ENCODE measurements at places on chromosomes 11 and 22.

DNA sequence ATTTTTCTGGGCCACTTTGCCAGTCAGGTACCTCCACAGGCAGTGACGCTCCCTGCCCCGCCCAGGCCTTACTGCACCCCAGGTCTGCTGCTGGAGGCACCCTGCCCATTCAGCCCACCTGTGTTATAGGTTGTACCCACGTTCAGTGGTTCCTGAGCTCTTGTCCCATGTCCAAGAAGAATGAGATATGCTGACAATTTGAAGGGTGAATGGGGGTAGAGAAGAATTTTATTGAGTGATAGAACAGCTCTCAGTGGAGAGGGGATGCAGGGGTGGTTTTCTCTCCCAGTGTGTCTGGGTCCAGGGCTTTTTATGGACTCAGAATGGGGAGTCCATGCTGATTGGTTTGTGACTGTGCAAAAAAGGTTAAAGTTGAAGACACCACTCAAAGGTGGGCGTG, 149.7 kb downstream of the LDLRAD3 start:
- DNase-seq: no peak

- no peak for DNase-seq
Measured at GRCh38 chr11:43812471-43812870, 68.2 kb upstream of the ALKBH3 start.

GRCh38 chr22:33796494-33796893, 123.8 kb downstream of the LARGE1 start:
- DNase-seq: peak; percentile 84

- no peak for DNase-seq
Measured at GRCh38 chr11:68372625-68373024, 60.2 kb downstream of the LRP5 start.

GRCh38 chr11:86091566-86091965, 22.7 kb upstream of the PICALM start:
- no peak for DNase-seq

DNA sequence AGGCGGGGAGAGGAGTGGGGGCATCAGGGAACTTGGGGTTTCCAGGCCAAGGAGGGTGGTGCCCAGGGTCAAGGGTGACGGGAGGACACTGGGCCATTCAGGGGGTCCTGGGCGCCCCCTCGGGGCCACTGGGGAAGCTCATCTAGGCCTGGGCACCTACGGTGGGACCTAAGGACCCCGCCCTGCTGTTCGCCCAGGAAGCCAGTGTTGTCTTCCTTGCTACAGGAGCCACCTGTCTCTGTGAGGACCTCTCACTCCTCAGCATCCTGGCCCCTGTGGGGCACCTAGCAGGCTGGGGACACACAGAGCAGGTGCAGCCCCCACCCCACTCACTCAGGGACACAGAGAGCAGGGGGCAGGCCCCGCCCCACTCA, 191.6 kb downstream of the IGLL1 start:
- DNase-seq: no peak

DNA sequence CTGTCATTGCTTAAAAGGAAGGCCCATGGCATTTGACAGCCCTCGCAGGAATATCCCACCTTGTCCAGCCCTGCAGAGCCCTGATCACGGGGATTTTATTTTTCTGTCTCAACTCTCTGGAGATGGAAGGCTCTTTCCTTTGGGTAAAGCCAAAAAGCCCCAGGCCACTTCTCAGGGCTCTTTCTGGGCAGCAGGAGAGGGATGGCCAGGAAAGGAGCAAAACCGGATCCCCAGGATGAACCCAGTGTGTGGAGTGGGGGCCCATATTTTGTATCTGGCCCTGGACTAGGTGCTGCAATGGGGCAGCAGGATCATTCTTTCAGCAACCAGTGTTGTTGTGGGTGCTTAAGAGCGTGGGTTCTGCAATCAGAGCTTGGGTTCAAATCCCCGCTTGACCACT, 11.0 kb downstream of the CREB3L1 start:
- no peak for DNase-seq

DNA sequence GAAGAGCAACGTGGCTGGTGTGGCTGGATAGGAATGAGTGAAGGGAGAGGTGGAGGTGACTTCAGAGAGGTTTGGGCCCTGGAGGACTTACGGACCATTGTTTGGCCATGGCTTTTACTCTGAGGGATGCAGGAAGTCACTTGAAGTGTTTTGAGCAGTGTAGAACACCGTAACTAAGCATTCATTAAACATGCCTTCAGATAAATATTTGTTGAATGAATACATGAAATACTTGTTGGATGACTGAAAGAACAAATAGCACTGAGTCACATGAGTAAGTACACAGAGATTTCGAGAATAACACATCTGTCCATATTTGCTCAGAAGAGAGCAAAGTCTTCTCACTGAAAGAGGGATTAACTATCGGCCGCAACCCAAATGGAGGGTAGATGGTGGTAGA, 182.7 kb upstream of the SNX19 start:
- DNase-seq: no peak

- no peak for DNase-seq
Measured at GRCh38 chr11:45754741-45755140, 50.2 kb upstream of the SLC35C1 start.

DNA sequence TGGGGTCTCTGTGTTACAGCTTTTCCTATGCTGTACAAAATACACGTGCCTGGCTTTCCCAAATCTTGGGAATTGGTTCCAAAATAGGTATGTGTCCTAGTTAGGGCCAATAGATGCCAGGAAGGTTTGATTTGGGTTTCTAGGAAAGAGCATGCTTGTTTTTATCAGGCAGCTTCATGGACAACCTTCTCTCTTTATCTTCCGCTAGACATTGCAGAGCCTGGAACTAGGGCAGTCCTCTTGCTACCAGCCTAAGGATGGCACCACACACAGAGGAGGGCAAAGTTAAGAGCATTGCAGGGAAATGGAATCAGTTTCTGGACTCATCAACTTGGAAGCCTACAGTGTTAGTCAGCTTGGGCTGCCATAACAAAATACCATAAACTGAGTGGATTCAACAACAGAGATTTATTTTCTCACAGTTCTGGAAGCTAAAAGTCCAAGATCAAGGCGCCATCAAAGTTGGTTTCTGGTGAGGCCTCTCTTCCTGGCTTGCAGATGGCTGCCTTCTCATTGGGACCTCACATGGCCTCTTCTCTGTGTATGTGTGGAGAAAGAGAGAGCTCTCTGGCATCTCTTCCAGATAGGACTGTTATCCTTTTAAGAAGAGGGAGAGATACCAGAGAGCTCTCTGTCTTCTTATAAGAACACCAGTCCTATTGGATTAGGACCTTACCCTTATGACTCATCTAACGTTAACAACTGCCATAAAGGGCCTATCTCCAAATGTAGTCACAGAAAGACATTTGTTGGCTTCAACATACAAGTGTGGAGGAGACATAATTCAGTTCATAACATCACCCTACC, 27.3 kb upstream of the CREB3L1 start:
- DNase-seq: no peak

- no peak for DNase-seq
Measured at GRCh38 chr22:48396785-48397530, 1430.7 kb downstream of the BRD1 start.

DNA sequence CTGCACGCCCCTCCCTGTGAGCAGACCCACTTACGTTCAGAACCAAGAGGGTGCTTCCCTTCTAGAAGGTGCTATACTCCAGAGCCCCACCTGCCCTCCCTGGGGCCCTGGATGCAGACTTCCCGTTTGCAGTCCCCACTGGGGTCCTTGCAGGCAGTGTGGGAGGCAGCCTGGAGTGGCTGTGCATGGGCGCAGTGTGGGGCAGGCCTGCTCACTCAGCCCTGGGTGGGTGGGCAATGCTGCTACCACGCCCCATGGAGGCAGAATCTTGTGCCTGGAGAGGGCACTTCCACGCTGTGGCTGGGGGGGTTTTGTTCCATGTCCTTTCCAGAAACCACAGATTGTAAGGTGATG, 116.2 kb downstream of the KCNQ1OT1 start:
- DNase-seq: no peak

DNA sequence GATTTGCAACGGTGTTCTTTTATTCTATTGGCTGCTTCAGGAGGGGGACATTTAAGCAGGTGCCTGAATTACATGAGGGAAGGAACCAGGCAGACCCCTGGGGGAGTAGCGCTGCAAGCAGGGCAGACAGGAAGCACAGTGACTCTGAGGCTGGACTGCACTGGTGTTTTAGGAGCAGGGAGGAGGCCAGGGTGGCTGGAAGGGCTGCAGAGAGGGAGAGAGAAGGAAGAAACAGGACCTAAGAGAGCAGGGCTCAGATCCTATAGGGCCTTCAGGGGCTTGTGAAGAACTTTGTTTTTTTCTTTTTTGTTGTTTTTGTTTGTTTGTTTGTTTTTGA, 62.5 kb upstream of the SORL1-AS1 start:
- DNase-seq: no peak

DNA sequence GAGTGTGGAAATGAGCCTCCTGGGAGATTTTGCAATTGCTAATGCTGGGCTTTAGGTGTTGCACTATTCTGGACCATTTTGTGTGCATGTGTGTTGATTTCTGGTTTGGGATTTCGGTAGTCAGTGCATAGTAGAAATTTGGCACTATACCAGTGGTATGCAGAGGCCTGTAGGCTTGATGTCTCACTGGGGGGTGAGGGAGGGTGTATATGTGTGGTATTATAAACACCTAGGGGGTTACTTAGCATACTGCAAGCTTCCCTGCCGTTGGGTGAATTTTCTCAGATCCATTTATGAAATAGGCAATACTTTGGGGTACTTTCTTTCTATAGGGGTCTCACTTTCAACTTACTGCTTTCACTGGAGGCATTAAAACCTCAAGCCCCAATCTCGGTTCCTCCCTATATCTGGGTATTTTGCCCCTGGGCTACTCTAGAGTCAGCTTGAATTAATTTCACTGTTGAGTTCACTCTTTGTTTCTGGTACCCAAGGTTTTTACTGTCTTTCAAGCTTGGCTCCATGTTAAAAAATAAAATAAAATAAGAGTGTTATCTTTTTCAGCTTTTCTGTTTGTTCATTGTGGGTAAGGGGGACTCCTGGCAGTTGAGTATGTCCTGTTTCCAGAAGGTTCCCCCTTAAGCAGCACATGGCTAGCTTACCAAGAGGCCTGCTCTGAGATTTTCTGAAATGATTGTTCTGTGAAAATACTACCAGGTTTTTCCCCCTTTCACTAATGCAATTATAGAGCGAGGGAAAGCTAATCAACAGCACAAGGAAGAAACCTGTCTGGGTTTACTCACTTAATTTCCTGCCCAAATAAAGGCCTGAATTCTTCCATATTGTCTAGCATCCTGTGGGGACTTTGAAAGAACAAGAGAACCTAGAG, 45.8 kb downstream of the PPFIBP2 start:
- no peak for DNase-seq

DNA sequence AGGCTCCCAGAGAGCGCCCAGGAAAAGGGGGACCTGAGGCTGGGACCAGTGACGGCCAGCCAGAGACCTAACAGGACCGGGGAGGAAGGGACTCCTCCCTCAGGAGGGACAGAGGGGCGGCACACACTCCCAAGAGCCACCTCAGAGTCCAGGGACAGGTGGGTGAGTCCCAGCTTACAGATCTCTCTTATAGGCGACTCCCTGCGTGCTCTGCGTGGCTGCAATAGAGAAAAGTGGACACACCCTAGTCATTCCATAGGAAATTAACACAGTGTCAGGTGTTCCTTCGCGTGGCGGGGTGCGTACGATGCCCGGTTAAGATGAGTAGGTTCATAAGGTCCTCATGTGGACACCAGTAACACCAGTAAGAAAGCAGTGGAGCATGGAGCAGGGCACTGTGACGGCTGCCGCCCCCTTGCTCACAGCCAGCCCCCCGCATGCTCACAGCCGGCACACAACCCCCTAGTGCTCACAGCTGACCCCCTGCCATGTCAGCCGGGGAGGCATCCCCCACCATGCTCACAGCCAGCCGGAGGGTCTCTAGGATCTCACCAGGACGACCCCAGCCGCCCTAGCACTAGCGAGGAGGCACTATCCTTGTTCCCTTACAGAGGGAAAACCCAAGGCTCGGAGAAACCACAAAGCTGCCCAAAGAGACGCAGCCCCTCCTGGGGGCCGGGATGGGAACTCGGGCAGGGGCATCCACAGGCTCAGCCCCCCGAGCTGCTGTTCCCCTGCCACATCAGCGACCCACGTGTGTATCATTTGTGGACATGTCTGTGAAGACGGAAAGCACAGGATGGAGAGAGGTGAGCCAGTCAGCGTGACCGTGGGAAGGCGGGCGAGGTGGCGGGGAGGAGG, 426.8 kb downstream of the TBC1D22A start:
- no peak for DNase-seq

GRCh38 chr11:111819829-111820237, 51.5 kb downstream of the ALG9 start:
- DNase-seq: no peak

Measured in DMS 273 treated with DMSO at 0.1 percent for 48 hours (cell line).